Common myeloid progenitor, CD34-positive (primary cell): ENCODE measurements at places on chromosomes 7 and 10.

GRCh38 chr10:123897146-123897545, 5.5 kb upstream of the CPXM2 start:
- no peaks in the 10 kb centered on the region for H3K4me1 ChIP-seq
- no peak overlapping the region for H3K27ac ChIP-seq
- H3K36me3 ChIP-seq: no peaks in the 10 kb centered on the region
- H3K27me3 ChIP-seq: no peaks in the 10 kb centered on the region
- H3K4me3 ChIP-seq: no peak overlapping the region

DNA sequence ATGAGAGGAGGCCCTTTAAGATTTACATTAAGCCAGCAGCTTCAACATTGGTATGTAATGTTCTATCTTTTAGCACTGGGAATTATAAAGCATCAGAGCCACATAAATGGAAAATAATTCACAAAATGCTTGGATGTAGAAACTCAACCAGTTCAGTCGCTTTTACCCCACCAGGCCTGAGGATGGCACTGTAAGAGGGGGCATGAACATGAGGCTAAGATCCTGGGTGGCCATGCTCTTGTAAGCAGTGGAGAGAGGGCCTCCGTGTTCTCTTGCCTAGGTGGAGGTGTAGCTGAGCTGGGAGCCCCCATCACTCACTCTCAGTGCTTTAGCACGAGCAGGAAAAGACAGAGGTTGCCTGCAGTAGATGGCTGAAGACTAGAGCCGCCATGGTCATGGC, 238.8 kb downstream of the FANK1 start:
- H3K27me3 ChIP-seq: no peaks in the 10 kb centered on the region
- H3K4me1 ChIP-seq: peaks cover 12% of the 10 kb centered on the region
- no peak for DNase-seq
- no peaks in the 10 kb centered on the region for H3K36me3 ChIP-seq

DNA sequence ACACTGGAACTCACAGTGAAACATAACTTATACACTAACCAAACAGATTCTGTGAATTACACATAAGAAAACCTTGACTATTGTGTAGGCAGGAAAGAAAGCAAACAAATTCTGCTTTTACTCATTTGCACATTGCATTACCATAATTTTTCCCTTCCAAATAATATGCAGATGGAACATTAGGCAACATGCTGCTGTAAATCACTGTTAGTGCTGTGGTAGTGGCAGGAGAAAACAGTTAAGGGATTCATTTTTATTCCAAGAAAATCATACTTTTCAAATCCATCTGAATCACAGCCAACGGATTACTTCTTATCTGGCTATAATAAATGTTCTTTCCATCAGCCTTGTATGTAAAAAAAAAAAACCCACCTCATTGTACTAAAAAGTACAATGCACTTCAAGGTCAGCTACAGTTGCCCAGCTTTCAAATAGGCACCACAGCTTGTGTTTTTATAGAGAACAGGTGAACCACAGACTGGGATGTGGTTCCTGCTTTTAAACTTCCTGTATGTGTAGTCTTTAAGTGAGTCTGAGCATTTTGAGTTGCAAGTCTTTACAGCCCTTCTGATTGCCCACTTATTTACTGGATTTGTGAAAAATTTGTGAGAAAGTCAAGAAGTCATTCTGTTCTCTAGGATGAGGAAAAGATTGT, 590.0 kb upstream of the SEMA3D start:
- H3K27ac ChIP-seq: no peak overlapping the region
- DNase-seq: no peak
- H3K27me3 ChIP-seq: no peaks in the 10 kb centered on the region
- H3K4me1 ChIP-seq: no peaks in the 10 kb centered on the region
- no peaks in the 10 kb centered on the region for H3K36me3 ChIP-seq
- H3K4me3 ChIP-seq: no peak overlapping the region

DNA sequence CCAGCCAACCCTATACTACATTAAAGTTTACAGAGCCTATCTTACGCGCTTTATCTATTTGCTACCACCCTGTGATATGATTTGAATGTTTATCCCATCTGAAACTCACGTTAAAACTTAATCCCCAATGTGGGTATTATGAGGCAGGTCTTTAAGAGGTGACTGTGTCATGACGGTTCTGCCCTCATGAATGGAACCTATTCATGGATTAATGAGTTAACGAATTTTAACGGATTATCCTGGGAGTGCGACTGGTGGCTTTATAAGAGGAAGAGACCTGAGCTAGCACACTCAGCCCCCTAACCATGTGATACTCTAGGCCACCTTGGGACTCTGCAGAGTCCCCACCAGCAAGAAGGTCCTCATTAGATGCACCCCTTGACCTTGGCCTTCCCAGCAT, 37.8 kb downstream of the SRPK2 start:
- H3K4me1 ChIP-seq: peaks cover 58% of the 10 kb centered on the region
- H3K27me3 ChIP-seq: no peaks in the 10 kb centered on the region
- H3K4me3 ChIP-seq: no peak overlapping the region

GRCh38 chr7:104207348-104207730, 474 bp downstream of the ORC5 start:
- H3K27ac ChIP-seq: peak overlapping the region; percentile 86
- peaks cover 15% of the 10 kb centered on the region for H3K36me3 ChIP-seq
- DNase-seq: no peak
- no peaks in the 10 kb centered on the region for H3K27me3 ChIP-seq
- peak overlapping the region; percentile 94 for H3K4me3 ChIP-seq

- DNase-seq: no peak
- H3K27ac ChIP-seq: no peak overlapping the region
- H3K4me3 ChIP-seq: no peak overlapping the region
- H3K36me3 ChIP-seq: no peaks in the 10 kb centered on the region
These were observed 185.4 kb downstream of the RAB11FIP2 start for GRCh38 chr10:117861329-117861728.

DNA sequence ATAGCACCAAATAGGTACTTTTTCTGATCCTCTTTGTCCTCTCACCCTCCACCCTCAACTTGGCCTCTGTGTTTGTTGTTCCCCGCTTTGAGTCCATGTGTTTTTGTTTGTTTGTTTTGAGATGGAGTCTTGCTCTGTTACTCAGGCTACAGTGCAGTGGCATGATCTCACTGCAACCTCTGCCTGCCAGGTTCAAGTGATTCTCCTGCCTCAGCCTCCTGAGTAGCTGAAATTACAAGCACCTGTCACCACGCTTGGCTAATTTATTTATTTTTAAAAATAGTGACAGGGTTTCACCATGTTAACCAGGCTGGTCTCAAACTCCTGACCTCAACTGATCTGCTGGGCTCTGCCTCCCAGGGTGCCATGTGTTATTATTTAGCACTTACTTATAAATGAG, 5.3 kb downstream of the ZNF273 start:
- H3K4me3 ChIP-seq: no peak overlapping the region
- H3K36me3 ChIP-seq: peaks cover under 1% of the 10 kb centered on the region
- H3K4me1 ChIP-seq: peaks cover 24% of the 10 kb centered on the region
- no peak overlapping the region for H3K27ac ChIP-seq
- no peak for DNase-seq

- peaks cover 7% of the 10 kb centered on the region for H3K4me1 ChIP-seq
- no peak overlapping the region for H3K27ac ChIP-seq
- no peaks in the 10 kb centered on the region for H3K27me3 ChIP-seq
- DNase-seq: no peak
- peaks cover 88% of the 10 kb centered on the region for H3K36me3 ChIP-seq
These were observed 66.6 kb downstream of the RBM33 start for GRCh38 chr7:155711081-155711480.

- H3K27ac ChIP-seq: no peak overlapping the region
- H3K4me3 ChIP-seq: no peak overlapping the region
- H3K36me3 ChIP-seq: no peaks in the 10 kb centered on the region
- no peaks in the 10 kb centered on the region for H3K4me1 ChIP-seq
- H3K27me3 ChIP-seq: no peaks in the 10 kb centered on the region
These were observed 29.3 kb upstream of the FOXL3 start for GRCh38 chr7:260441-261281.

GRCh38 chr10:121368347-121369025, 229.8 kb downstream of the FGFR2 start:
- no peaks in the 10 kb centered on the region for H3K36me3 ChIP-seq
- DNase-seq: no peak
- H3K4me3 ChIP-seq: no peak overlapping the region
- H3K4me1 ChIP-seq: no peaks in the 10 kb centered on the region

GRCh38 chr7:159012353-159013069, 132.2 kb downstream of the VIPR2 start:
- no peak overlapping the region for H3K4me3 ChIP-seq
- H3K27me3 ChIP-seq: peaks cover 2% of the 10 kb centered on the region
- H3K27ac ChIP-seq: no peak overlapping the region
- DNase-seq: peak; percentile 54
- H3K36me3 ChIP-seq: no peaks in the 10 kb centered on the region

DNA sequence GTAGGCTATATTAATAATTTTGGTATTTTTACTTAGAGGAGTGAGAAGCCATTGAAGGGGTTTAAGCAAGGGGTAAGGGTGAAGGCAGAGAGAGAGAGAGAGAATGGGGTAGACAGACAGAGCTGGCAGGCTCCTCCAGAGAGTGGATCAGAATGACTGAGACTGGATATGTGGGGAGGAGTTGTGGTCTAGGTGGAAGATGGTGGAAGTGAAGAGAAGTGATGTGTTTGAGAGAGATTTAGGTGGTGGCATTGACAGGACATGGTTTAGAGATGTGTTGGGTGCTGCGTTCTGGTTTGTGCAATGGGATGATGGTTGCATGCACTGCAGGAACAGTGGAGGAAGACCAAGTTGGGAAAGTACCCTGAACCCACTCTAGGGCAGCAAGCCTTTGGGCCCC, 92.2 kb downstream of the CCNY start:
- H3K4me3 ChIP-seq: no peak overlapping the region
- no peaks in the 10 kb centered on the region for H3K36me3 ChIP-seq
- no peak for DNase-seq
- H3K4me1 ChIP-seq: peaks cover 1% of the 10 kb centered on the region

- H3K36me3 ChIP-seq: no peaks in the 10 kb centered on the region
- H3K27me3 ChIP-seq: no peaks in the 10 kb centered on the region
- DNase-seq: no peak
- H3K4me1 ChIP-seq: no peaks in the 10 kb centered on the region
- H3K27ac ChIP-seq: no peak overlapping the region
These were observed 5.5 kb downstream of the ACTA2 start for GRCh38 chr10:88946965-88947590.

DNA sequence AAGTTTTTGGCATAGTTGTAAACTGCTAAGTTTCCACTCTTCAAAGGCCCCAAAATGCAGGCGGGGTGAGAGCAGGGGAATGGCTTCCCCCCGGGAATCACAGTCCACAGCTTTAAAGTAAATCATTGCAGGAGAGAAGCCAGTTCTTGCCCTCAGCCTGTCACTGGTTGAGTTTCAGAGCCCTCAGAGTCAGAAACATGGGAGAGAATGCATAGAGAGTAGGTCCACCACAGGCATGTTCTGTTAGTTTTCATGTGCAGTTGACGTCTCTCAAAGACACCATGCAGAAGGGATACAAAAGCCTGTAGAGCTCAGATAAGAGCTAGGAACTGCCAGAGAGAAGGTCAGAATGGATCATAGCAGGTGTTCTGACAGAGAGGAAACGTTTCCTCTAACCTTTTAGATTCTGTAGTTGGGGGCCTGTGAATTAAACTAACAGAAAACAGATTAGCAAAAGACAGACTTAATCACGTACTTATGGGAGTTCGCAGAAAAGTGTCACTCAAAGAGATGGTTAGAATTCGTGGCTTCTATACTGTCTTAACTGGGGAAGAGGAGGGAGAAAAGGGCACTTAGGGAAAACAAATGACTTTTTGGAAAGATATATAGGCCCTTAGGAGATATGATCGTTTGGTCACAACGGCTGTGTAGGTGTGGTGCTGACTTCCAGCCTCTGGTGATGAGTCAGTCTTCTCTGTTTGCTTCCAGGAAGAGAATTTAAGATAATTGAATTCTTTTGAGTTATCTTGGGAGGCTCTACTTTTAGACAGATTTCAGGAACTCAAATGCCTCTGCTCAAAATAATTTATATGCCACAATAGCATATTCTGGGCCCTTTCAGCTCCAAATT, 48.0 kb upstream of the MSRB2 start:
- H3K4me3 ChIP-seq: no peak overlapping the region
- H3K4me1 ChIP-seq: no peaks in the 10 kb centered on the region
- peaks cover 2% of the 10 kb centered on the region for H3K27me3 ChIP-seq
- H3K27ac ChIP-seq: peak overlapping the region; percentile 31

- no peaks in the 10 kb centered on the region for H3K27me3 ChIP-seq
- H3K4me3 ChIP-seq: no peak overlapping the region
- H3K27ac ChIP-seq: no peak overlapping the region
- no peaks in the 10 kb centered on the region for H3K4me1 ChIP-seq
These were observed 238.1 kb upstream of the GLI3 start for GRCh38 chr7:42475082-42475481.

DNA sequence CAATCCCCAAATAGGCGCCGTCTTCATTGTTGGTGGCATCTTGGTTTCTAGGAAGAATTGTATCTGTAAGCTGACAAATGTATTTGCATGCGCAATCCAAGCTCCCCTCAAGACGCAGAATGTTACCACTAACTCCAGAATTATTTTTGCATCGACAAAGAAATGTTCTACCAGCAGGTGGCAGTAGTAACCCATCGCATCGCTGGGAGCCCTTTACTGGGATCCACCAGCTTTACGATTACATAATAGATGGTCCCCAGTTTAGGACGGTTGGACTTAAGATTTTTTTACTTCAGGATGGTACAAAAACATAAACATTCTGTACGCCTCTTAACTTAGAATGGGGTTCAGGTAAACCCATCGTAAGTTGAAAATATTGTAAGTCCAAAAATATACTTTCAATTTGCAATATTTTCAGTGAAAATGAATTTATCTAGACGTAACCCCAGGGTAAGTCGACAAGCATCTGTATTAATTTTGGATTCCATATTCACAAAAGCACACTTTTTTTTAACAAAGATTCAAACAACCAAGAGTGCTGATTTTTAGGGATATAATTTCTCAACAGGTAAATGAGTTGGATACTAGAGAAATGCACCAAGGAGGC, 114.0 kb upstream of the COBL start:
- DNase-seq: peak; percentile 64
- no peaks in the 10 kb centered on the region for H3K4me1 ChIP-seq
- H3K36me3 ChIP-seq: no peaks in the 10 kb centered on the region
- no peak overlapping the region for H3K4me3 ChIP-seq
- no peaks in the 10 kb centered on the region for H3K27me3 ChIP-seq
- no peak overlapping the region for H3K27ac ChIP-seq

- DNase-seq: no peak
- H3K36me3 ChIP-seq: no peaks in the 10 kb centered on the region
- H3K4me1 ChIP-seq: no peaks in the 10 kb centered on the region
- H3K27me3 ChIP-seq: no peaks in the 10 kb centered on the region
These were observed 224.1 kb upstream of the FAM3C start for GRCh38 chr7:121620206-121620605.

- no peak for DNase-seq
- no peak overlapping the region for H3K4me3 ChIP-seq
- H3K4me1 ChIP-seq: no peaks in the 10 kb centered on the region
- no peaks in the 10 kb centered on the region for H3K27me3 ChIP-seq
- no peak overlapping the region for H3K27ac ChIP-seq
- no peaks in the 10 kb centered on the region for H3K36me3 ChIP-seq
These were observed 18.6 kb downstream of the NPFFR1 start for GRCh38 chr10:70265032-70265689.
